ENCODE measurements at places on chromosomes 4 and X.

DNA sequence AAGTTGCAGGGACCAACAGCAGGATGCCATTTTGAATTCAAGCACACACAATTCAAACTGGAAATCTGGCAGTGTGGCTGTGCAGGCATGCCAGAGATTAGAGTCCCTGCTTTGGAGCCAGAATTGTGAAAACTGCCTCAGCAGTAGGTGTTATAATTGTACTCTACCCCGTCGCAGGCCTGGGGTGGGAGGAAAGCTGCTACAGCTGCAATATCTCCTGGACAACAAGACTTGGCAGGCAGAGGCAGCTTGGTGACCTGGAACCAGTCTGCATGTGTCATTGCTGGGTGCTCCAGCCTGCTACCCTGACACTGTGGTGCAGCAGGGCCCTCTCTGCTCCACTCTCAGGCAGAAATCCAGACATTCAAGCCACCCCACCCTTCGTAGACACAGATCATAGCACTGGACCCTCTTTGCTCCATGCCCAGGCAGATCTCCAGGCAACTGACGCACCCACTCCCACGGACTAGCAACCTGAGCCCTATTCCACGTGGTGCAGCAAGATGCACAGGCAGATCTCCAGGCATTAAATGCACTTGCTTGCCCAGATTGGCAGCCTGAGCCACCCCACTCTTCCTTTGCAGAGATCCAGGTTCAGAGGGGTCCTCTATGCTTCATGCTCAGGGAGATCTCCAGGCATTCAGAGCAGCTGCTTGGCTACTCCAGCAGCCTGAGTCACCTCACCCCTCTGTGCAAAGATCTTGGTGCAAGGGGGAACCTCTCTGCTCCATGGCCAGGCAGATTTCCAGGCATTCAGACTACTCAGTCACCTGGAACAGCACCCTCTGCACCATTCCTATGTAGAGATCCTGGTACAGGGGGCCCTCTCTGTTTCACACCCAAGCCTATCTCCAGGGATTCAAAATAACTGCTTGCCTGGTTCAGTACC, 140.5 kb downstream of the LRBA start:
- DNase-seq: no peak

GRCh38 chrX:121902463-121902862, 855.1 kb downstream of the GLUD2 start:
- no peak for DNase-seq

- no peak for DNase-seq
Observed at GRCh38 chr4:55012363-55013230, 112.8 kb downstream of the KDR start.

DNA sequence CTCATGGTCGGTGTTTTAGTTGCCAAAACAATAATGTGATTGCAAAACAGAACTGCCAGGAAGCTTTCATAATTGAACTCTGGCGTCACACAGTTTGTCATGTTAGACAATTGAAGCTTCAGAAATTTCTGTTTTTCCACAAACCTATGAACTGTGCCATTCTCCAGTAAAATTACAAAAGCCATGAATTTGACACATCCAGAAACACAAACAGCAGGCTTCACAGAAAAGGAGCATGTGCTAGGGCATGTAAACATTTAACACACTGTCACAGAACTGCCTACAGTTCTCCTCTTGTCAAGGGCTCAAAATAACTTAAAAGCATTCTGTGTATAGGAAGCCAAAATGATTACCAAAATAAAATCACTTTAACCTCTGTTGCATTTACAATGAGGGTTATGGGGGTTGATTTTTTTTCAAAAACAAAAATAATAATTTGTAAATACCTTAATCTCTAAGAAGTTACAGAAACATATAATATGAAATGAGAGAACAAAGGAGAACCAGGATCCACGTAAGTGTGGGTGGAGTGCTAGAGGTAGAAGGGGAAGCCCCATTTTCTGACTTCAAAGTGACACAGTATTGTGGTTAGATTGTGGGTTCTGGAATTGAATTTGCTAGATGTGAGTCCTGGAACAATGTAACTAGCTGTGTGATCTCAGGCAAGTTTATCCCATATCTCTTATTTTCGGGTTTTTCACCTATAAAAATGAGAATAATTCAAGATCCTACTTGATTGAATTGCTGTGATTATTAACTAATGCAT, 295.0 kb downstream of the CENPC start:
- no peak for DNase-seq

- DNase-seq: no peak
Observed at GRCh38 chr4:11427121-11427996, 1.3 kb downstream of the HS3ST1 start.

- DNase-seq: no peak
Observed at GRCh38 chrX:151713849-151714248, 2.0 kb upstream of the FATE1 start.

DNA sequence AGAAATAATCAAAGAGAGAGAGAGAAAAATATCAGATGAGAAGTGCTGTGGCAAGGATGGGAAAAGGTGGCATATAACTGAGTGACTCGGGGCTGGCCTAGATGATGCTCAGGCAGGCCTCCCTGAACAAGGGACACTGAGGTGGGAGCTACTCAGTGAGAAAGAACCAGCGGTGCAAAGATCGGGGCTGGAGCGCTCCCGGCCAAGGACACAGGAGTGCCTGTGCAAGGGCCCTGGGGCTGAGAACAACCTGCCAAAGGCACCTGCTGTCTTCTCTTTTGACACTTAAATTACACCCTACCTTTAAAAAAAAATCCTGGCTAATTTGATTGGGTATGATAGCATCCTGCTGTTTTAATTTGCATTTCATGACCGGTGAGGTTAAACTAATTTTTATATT, 77.7 kb upstream of the C4orf50 start:
- DNase-seq: no peak

- no peak for DNase-seq
Observed at GRCh38 chr4:37830640-37831039, 4.2 kb downstream of the PGM2 start.

DNA sequence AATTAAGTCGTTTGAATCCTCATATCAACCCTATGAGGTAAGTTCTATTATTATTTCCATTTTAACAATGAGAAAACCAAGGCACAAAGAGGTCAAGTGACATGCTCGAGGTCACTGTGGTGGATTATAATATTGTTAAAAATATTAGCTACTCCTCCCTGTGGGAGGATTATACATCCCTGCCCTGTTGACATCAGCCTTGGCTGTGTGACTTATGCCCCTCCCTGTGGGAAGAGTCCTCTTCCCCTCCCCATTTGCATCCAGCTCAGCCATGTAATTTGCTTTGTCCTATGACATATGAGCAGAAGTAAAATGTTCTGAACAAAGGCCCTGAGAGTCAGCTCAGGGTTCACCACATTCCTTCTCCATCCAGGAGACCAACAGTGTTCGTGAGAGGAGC, 152.7 kb upstream of the ZIC3 start:
- no peak for DNase-seq

DNA sequence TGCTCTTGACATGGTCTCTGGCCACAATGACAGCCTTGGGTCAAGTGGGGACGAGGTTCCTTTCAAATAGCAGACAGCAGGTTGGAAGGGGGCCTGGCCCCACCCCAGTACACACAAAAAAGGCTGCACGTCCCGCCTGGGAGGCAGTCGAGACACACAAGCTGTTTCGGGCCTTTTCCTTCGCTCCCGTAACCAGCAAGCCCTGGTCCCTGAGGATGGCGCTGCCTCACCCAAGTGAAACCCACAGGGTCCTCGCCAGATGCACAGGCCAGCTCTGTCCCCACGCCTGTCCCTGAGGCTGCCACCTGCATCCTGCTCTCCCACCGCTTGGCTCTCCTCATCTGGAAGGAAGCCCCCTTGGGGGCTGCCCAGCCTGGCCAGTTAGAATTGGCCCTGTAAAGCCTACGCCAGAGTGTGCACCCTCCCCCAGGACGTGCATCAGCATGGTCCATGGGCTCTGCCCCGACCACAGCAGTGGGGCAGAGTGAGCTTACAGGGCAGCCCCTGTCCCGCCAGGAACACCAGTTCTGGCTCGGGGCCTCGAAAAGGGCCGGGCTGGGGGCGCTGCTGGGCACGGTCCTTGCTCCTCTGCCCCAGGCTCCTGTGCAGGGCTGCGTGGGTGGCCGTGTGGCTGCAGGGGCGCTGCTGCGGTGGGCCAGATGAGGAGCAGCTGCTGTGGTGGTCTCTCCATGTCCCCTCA, 2.0 kb downstream of the CPLX1 start:
- no peak for DNase-seq

DNA sequence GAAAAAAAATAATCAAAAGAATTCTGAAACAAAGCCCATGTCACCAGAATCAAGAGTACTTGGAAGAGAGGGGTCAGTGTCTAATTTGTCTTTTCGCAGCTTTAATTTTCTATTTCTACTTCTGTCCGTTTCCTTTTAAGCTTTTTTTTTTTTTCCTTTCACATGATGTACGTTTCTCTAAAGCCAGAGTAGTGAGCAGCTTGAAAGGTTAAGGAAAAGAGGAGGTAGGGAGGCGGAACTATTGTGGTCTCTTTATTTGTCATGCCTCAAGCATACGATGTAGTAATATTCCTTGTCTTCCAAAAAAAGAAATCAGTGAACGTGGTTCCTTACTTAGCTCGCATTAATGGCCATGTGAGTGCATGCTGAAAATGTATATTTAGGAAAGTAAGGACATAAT, 311.5 kb downstream of the TENM3 start:
- DNase-seq: no peak

DNA sequence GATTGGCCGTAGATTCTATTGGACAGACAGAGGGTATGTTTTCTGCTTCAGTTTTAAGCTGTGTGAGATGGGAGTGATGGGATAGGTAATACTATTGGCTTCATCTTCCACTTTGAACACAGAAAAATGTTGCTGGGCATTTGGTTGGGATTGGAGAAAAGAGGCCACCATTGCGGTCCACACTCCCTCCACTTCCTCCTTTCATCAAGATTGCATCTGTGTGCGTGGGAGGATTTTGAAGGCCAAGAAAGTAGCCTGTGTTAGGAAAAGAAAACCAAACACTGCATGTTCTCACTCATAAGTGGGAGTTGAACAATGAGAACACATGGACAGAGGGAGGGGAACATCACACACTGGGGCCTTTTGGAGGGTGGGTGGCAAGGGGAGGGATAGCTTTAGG, 56.4 kb downstream of the EGF start:
- DNase-seq: no peak

GRCh38 chr4:82797405-82798111, 1.0 kb downstream of the SCD5 start:
- DNase-seq: no peak

GRCh38 chr4:140875746-140876452, 119.7 kb upstream of the TBC1D9 start:
- no peak for DNase-seq

DNA sequence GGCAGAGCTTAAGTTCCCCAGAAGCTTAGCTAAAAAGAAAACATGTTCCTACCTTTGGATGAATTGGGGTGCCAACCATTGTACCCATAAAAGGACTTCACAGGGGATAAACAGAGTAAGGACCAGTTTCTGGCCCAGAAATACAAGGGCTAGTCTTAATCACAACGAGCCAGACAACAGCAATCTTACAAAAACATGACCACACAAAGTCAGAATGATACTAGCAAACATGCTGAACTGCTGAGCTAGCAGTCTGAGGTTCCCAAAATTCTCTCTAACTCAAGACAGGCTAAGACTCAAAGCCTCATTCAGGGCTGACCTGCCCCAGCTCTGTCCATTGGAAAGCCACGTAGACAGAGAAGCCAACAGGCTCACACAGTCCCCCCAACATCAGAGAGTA, 40.3 kb downstream of the ATP11C start:
- no peak for DNase-seq

DNA sequence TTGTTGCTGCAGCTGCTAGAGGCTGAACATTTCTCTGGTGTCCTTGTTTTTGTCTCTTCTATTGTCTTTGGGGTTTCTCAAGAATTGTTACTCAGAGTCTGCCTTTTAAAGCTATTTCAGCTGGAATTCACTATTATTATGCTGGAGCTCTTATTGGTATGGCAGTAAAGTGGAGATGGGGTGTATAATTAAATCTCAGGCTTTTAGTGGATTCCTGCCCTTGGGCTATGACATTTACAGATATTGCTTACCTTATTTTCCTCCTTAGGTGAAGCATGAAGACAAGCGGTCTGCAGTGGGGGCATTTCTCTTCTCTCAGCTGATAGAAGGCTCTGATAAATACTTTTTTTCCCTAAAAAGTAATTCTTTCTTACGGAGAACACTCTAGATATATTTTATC, 1656.6 kb upstream of the IGFBP7 start:
- DNase-seq: no peak

Data from activated CD4-positive, alpha-beta T cell treated with anti-CD3 and anti-CD28 coated beads, Interleukin-2, amount 50 U/mL, for 4 hours (primary cell).